ENCODE measurements at places on chromosomes 2 and 18.

DNA sequence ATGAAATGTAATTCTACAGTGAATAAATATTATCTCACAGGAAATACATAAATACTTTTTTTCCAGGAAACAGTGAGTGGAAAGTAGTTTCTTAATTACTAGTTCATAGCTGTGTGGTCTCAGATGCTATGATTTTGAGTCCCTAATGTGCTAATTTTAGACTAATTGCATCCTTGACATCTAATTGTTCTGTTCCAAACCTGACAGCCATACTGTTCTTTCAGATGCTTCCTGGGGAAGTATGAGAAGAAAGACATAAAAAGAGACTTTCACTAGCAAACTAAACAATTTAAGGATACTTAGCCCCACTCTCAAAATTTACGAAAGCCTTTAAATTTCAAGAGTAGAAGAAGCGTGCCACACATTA, 350.9 kb upstream of the CDH20 start:
- DNase-seq = no peak

DNA sequence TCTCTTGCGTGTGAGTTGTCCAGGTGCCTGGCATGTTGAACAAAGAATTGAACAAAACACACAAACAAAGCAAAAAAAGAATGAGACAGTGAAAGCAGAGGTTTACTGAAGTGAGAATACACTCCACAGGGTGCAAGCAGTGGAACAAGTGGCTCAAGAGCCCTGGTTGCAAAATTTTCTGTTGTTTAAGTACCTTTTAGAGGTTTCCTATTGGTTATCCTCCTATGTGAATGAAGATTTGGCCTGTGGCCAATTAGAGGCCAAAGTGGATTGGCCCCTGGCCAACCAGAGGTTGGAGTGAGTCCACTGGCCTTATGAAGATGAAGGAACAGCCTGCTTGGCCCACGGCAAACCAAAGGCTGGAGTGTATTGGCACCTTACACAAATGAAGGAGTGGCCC, 1188.5 kb upstream of the NRXN1 start:
- DNase-seq = no peak

DNA sequence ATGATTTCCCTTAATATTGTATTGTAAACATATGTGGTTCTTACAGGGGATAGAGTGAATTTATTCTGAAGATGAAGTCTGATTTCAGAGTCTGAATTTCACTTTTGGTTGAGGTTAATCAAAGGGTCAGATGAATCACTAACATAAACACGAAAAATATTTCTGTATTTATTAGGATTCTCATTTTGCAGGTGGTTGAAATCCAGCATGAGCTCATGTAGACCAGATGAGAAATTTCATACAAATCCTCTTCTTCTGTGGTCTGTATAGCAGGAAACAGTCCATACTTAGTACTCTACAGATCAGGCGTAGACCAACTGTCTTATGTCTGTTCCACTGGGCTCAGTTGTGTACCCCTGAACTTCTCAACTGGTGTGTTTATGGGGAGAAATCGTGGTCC, 157.8 kb downstream of the BABAM2 start:
- no peak for DNase-seq

GRCh38 chr2:90221300-90221651, 1529.8 kb downstream of the RPIA start:
- DNase-seq = no peak

DNA sequence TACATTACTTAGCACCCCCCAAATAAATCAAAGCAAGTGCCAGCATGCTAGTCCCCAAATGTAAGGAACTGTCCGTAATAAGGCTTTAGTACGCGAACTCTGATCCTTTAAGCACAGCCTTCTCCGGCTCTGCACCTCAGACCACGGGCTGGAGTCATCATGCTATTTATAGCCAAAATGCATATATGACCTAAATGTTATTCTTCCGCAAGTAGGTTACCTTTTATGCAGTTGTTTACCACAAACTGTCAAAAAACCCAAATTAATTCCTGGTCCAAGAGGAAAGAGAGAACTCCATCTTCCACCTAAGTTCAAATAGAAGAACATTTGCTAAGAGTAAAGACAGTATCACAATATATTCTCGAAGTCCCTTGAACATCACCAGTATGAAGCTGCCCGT, 42.7 kb downstream of the ZNF516 start:
- no peak for DNase-seq

GRCh38 chr2:86330001-86330400, 7.4 kb downstream of the REEP1 start:
- DNase-seq = no peak

DNA sequence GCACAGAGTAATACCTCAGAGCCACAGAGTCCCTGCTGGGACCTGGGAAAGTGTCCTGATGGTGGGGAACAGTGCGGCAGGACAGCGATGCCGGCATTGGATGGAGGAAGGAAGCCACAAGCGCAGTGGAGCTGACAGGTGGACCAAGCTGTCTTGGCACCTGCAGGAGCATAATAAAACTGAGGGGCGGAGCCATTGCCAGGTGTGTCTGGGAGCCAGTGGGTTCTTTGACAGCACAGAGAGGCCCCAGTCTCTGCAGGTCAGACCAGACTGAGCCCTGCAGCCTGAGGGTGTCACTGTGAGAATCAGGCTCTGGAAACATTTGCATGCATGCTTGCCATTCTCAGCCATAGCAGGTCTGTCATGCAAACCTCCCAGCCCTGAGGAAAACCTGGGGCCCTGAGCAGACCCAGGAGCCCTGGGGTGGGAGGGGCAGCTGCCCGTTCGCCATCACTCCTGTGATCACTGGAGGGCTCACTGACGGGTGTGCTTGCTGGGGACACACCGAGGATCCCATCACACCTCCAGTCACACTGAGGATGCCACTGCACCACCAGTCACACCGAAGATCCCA, 210.5 kb upstream of the HDAC4 start:
- no peak for DNase-seq

DNA sequence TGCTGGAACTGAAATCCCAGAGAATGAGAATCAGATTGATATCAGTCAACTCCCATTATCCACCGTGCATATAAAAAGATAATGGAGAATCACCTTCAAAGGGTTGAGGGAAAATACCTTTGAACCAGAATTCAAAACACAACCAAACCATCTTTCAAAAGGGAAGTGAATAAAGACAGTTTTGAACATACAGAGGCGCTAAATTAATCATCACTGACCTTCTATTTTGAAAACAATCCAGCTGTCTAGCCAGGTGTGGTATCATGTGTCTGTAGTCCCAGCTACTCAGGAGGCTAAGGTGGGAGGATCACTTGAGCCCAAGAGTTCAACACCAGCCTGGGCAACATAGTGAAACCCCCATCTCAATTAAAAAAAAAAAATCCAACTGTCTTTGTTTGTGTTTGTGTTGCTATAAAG, 63.6 kb downstream of the TRABD2A start:
- peak; percentile 23 for DNase-seq

- no peak for DNase-seq
Measured at GRCh38 chr2:10717628-10718027, 3.8 kb upstream of the ATP6V1C2 start.

GRCh38 chr2:190841707-190842505, 38.7 kb upstream of the GLS start:
- peak; percentile 16 for DNase-seq

DNA sequence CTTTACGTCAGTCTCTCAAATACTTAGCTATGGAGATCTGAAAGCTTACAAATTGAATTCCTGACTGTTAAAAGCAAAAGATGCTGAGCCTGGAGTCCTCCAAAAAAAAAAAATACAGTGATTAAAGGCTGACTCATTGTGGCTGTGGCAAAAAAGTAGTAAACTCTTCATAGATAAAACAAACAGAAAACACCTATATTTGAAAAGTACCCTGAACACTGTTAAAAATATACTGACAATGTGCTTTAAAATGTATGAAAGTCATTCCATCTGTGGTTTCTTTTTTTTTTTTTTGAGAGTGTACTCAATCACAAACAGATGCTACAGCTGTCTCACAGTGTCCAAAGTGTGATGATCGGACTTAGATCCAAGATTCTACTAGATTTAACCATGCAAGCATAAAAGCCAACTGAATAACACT, 267.6 kb upstream of the CYP26B1 start:
- DNase-seq = no peak

GRCh38 chr2:175169191-175169590, 1.2 kb upstream of the ATF2 start:
- DNase-seq = no peak

- no peak for DNase-seq
Measured at GRCh38 chr2:239048736-239049135, 200.9 kb downstream of the TWIST2 start.

DNA sequence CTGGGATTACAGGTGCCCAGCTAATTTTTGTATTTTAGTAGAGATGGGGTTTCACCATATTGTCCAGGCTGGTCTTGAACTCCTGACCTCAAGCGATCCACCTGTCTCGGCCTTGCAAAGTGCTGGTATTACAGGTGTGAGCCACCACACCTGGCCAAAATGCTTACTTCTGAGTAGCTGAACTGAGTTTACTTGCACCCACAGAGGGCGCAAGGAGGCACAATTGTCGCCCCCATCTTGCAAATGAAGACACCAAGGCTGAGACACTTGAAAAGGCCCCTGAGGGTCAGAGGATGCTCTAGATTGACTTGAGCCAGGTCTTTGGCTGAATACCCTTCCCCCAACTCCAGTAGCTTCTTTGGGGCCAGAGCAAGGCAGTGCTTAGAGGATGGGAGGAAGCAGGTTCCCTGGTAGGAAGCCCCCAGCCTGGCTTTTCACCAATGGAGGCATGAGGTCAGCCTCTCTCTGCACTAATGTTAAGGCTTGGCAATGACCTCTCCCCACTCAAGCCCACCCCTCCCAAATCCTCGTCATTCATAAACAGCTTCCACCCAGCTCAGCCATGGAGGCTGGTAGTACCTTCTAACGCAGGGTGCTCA, 14.5 kb upstream of the KIF1A start:
- no peak for DNase-seq

- DNase-seq = no peak
Measured at GRCh38 chr2:129765678-129766351, 213.7 kb upstream of the RAB6C start.

DNA sequence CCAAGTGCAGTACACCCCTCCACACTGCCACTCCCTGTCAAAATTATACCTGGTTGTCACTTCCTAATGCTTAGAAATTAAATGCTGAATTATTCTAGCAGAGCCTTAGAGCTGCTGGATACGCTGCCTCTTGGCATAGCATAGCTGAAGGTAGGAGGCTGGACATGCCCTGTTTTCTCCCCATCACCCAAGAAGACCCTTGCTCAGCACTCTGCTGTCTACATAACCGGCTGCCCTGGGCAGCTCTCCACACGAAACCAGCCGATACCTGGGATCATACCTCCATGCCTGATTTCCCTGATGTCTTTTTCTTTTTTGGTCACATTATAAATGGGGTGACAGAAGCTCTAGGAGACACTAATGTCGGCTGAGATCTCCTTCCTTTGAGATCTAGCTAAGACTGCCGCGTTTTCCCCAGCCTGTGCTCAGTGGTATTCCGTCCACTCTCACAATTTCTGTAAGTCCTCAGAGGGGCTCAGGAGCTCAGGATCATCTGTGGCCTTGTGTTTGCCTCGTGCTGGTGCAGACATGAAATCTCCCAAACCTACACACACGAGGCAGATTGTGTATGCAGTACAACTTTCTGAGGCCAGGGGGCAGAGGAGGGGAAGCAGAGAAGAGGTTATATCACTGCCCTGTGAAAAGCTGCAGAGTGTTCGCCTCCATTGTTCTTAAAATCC, 13.5 kb upstream of the ZAP70 start:
- DNase-seq = peak; percentile 60

Measured in stimulated activated CD4-positive, alpha-beta T cell treated with anti-CD3 and anti-CD28 coated beads, Interleukin-1b, Interleukin-23, amount 100 ng/mL, for 48 hours (primary cell).